ENCODE measurements at places on chromosomes 11 and 22.

DNA sequence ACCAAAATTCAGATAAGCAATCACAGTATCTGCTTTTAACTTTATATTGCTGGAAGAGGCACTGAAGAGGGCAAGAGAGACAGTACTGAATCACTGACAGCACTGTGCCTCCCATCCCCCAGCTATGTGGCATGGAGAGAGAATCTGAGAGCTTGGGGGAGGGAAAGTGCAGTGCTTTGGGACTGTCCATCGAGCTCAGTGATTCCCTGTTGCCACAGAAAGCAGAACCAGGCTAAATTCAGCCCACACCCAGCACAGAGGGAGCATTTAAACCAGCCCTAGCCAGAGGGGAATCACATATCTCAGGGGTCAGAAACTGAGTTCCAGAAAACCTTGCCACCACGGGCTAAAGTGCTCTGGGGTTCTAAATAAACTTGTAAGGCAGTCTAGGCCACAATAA, 44.3 kb downstream of the KCNQ1 start:
- no peak for DNase-seq

DNA sequence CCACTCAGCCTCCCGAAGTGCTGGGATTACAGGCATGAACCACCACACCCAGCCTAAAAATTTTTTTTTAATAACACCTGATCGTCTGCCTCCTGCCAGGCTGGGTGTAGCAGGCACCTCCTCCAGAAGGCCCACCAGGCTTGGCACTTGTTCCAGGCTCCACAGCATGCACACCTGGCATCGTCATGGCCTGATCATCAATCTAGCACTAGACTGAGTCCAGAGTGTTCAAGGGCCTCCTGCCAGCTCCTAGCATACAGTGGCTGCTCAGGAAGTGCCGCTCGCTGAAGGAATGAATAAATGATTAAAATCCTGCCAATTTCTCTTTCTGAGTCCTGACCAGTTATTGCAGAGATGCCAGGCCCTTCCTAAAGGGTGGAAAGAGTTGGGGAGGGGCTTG, 3.5 kb upstream of the PDGFB start:
- DNase-seq, result no peak

DNA sequence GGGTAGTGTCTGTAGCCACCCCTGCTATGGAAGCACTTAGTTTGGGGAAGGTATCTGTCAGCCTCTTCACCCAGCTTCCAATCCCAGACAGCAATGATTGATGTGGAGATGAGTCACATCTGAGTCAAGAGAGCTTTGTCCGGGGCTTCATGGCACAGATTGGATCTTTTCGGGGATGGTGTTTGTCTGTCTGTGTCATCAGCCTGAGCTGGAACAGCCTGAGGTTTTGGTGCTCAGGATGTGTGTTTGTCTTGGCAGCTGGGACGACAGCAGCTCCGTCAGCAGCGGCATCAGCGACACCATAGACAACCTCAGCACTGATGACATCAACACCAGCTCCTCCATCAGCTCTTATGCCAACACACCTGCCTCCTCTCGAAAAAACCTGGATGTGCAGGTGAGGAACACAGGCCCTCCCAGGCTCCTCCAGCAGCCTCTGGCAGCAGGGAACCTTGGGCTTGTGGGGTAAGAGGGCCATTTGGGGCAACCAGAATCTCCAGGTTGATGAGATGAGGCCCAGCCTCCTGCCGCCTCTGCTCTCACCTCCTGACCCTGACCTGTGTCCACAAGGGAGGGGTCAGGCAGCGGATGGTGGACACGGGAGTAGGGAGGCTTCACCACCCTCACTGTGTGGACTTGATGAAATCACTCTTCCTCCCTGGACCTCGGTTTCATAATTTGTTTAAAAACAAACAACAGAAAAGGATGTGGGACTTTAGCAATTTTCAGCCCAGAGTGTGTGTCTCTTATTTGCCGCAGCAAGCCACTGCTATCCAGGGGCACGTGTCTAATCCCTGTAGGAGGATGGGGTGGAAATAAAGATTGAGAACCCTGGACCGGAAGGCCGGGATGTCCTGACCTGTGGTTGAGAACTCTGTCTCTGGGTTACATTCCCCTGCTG, 124.3 kb downstream of the DBX1 start:
- DNase-seq, result no peak

GRCh38 chr11:44417731-44418455, 108.0 kb upstream of the ALX4 start:
- DNase-seq, result no peak

- no peak for DNase-seq
Observed at GRCh38 chr11:35366798-35367197, 52.6 kb downstream of the SLC1A2 start.

DNA sequence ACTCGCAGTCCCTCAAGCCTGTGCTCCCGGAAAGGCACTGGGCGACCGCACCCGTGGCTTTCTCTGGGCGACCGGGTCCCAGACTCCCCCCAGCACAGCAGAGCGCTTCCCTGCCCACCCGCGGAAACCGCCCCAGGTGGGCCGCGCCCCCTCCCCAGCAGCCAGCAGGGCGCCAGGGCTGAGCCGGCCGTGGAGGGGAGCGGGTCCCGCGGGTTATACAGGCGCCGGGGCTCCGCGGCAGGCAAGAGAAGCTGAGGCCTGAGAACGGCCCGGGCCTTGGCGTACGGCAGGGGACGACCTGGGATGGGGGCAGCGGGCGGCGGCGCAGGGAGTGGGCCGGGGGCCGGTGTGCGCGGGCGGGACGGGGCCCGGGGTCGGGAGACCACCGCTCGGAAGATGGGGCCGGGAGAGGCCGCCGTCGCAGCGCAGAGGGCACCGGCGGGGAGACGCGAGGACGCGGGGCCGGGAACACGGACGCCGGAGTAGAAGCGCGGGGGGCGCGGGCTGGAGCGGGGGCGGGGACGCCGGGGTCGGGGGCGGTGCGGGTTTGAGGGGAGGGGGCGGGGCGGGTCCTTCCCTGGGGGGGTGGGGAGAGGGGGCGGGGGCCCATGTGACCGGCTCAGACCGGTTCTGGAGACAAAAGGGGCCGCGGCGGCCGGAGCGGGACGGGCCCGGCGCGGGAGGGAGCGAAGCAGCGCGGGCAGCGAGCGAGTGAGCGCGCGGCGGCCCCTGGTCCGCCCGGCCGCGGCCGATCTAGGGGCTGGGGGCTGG, at the start of gene MDK:
Gene MDK (plus strand): TSS at position 622 of the 771 bp plus-strand sequence. CDS start 389 bp downstream, outside the sequence.
- DNase-seq, result no peak

Data from activated CD4-positive, alpha-beta T cell treated with anti-CD3 and anti-CD28 coated beads, Interleukin-2, amount 50 U/mL, for 4 hours (primary cell).